Lung microvascular endothelial cell (primary cell): ENCODE measurements at places on chromosomes 7 and 10. TPM values are rescaled to one million over a fixed set of nuclear protein-coding genes. Genes with fewer than 3 reads are reported as not detected.

GRCh38 chr7:76296743-76297740 is 5.4 kb upstream of the HSPB1 start:
- no peak for DNase-seq

GRCh38 chr7:110484356-110484755 is 606.6 kb upstream of the LRRN3 start:
- DNase-seq: no peak

GRCh38 chr7:45923818-45924217 is 2.7 kb upstream of the IGFBP3 start:
- DNase-seq: no peak

DNA sequence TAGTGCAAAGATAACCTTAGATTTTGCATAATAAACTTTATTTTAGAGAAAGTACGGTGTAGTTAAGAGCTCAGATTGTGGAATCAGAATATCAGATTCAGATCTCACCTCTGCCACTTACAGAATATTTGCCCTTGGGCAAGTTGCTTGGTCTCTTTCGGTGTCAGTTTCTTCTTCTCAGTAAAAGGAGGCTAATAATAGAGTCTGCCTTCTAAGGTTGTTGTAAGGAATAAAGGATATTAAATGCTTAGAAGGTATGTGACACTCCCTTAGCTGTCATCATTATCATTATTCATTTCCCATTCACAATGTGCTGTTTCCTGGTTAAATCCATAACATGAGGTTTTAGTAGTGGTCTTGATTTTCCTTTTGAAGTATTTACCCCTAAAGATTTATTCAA is 42.2 kb downstream of the MPLKIP start:
- DNase-seq: no peak

DNA sequence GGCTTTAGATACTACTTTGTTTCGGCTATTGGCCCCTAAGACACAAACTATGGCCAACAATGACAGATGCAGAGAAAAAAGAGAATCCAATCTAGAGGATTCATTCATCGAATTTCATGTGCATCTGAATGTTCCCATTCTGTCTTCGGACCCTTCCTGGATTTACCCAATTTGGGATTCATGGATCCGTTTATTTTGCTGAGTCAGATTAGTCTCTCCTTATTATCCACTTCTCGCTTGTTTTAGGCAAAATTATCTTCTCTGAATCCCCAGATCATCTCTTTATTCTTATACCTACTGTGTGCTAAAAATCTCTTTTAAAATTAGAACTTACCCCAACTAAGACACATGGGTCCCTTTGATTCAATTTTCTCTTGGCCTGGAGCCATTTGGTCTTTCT is 6.5 kb downstream of the TRPV6 start:
- no peak for DNase-seq

DNA sequence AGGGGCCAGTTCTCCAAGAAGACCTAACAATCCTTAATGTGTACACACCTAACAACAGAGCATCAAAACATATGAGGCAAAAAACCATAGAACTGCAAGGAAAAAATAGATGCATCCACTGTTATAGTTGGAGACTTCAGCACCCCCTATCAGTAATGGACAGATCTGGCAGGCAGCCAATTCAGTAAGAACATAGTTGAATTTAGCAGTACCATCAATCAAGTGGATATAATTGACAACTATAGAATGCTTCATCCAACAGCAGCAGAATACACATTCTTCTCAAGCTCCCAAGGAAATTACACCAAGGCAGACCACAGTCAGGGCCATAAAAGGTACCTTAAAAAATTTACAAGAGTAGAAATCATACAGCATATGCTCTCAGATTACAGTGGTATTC is 42.2 kb downstream of the POLL start:
- DNase-seq: peak; percentile 57

Gene ECHS1
- 58.0 and 58.1 TPM in 2 replicates for total RNA-seq

GRCh38 chr10:128549101-128549608 is 422.9 kb upstream of the MKI67 start:
- DNase-seq: no peak

Gene FBXW4
- 22.0 and 29.4 TPM in 2 replicates for total RNA-seq

Gene MINPP1
- total RNA-seq: 12.9 and 17.3 TPM in 2 replicates

- no peak for DNase-seq
Observed at GRCh38 chr10:102627291-102627735, 17.0 kb upstream of the TRIM8 start.

GRCh38 chr10:82757901-82758300 is 882.9 kb downstream of the NRG3 start:
- DNase-seq: no peak

DNA sequence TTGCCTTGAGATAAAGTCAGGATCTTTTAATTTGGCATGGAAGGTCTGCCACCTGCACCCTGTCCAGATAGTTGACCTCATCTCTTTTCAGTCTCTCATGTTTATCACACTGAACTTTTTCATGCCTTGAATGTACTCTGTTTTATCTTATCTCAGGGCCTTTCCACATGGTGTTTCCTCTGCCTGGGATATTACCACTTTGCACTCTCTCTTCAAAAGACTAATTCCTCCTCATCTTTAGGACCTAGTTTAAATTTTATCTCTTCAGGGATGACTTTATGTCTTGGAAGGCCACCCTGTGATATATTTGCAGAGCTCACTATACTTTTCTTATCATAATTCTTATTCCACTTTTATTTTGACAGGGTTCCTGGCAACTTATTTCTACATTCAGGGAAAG is 150.0 kb downstream of the DNAJB9 start:
- DNase-seq: no peak

Gene ZNF32
- total RNA-seq: 19.2 and 32.5 TPM in 2 replicates

GRCh38 chr10:117532451-117533107 is 10.0 kb upstream of the EMX2 start:
- no peak for DNase-seq

GRCh38 chr10:58644311-58644710 is 131.6 kb downstream of the BICC1 start:
- DNase-seq: no peak

GRCh38 chr7:3683546-3684539 is 382.8 kb downstream of the SDK1 start:
- DNase-seq: no peak

Gene CAV2
- 141 and 150 TPM in 2 replicates for total RNA-seq

Gene NEUROG3
- not detected in 2 replicates for total RNA-seq

Gene KIF5B
- total RNA-seq: 71.3 and 91.9 TPM in 2 replicates

DNA sequence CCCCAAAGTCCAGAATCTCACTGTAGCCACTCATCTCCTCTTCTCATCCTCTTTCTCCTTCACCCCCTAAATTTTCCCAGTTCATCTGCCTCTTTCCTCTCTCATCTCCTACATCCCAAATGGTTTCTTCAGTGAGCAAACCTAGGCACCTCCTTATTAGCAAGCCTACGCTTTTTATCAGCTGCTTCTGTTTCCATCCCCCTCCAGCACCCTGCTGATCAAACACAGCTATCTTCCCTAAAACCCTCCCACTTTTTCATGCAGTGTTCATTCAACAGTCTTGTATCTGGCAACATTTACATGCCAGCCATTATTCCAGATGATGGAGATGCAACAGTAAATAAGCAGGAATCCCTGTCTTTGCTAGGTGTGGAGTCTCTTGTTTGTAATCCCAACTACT is 3.3 kb upstream of the ABRAXAS2 start:
- DNase-seq: no peak

DNA sequence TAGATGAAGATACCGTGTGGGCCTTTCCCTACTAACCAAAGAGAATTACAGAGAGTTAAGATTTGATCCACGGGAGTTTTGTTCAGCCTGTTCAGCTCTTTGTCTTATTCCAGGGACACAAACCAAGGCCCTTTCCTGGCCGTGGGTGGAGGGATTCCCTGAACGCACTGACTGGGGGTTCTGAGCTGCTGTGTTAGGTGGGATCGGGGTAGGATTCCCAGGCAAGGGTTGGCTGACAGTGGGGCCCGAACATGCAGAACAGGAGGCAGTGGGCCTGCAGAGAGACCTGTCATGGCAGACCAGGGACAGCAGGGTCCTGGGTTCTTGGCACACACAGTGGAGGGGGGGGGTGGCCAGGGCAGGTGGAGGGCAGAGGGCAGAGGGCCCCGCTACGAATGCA is 89.5 kb upstream of the MKI67 start:
- DNase-seq: no peak

Gene GCK
- 0.20 and 0.22 TPM in 2 replicates for total RNA-seq

Gene NUDCD3
- total RNA-seq: 44.5 and 55.6 TPM in 2 replicates

DNA sequence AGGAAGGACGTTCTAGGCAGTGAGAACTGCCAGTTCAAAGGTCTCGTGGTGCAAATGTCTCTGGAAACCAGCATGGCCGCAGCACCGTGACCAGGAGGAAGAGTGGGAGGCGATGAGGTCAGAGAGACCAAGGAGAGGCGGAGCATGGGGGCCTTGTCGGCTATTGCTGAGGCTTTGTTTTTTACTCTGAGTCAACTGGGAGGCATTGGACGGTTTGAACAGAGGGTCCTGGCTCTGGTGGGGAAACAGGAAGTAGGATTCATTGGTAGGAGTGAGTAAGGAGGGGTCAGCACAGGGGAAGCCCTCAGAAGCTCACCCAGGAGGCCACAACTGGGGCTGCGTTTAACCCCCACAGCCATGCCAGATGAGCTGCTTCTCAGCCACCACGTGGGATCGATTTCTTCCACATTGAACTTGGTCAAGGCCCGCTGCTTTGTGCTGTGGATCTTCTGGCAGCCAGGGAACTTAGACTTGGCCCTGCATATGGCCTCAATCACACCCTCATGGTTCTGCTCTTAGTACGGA is 22.2 kb upstream of the SH2B2 start:
- DNase-seq: no peak

GRCh38 chr10:110916554-110917346 is 2.2 kb downstream of the BBIP1 start:
- DNase-seq: peak; percentile 5

DNA sequence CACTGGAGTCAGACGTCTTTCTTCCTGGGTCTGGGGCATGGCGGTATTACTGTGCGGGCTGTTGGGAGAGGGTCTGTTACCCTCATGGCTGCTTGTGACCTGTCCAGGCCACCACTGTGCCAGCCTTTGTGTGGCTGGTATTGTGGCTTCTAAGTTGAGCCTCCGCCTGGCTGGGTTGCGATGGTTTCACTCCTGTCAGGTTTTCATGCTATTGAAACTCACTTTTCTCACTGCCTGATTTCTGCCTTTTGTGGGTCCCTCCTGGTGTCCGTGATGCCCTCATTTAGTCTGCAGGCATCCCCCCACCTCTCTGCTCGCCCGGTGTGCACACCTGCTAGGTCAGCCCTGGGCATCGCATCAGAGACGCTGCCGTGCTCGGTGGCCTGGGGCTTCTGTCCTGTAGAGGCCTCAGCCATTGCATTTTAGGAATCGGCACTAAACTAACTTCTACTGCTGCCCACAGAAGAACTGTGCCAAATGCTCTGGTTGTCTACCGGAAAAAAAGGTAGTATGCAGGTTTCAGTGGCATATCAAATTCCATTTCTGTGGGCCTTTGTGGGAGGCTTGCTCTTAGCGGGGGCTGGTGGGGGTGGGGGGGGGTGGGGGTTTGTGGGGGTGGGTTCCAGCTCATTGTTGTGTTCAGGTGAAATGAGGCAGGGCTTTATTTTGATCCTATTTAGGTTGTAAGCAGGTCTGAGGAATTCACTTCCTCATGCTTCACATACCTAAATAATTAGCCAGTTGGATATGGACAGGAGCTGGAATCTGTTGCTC is 64.3 kb downstream of the MGMT start:
- peak; percentile 11 for DNase-seq

GRCh38 chr7:143381427-143382125 is 431 bp downstream of the ZYX start:
- peak; percentile 84 for DNase-seq

GRCh38 chr7:155506854-155507337 is 39.5 kb downstream of the CNPY1 start:
- DNase-seq: no peak

DNA sequence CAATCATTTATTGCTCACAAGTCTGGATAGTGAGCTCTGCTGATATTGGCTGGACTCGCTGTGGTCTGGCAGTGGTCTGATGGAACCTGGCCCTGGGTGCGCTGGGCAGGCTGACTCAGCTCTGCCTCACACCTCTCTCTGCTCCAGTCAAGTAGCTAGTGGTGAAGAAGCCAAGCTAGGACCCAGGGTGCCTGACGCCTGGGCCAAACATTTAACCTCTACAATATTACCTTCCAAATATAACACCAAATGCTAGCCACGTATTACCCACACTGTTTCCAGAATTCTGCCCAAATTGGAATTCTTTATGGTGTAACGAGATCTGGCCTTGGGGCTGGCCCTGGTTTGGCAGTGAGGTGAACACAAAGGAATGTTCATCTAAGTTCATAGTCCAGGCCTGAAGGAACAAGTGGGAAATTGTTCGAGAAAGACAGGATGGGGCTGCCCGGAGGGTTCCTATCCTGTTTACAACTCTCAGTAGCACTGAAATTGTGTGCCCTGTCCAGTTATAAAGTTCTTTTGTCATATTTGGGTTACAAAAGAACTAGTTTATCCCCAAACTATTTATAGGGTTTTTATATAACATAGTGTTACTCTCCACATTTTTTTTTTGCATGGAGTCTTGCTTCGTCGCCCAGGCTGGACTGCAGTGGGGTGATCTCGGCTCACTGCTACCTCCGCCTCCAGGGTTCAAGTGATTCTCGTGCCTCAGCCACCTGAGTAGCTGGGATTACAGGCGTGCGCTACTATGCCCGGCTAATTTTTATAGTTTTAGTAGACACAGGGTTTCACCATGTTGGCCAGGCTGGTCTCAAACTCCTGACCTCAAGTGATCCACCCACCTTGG is 16.3 kb downstream of the OR2AE1 start:
- peak; percentile 26 for DNase-seq

GRCh38 chr7:81459485-81459884 is 310.4 kb downstream of the HGF start:
- no peak for DNase-seq

Gene LRRTM3
- total RNA-seq: not detected in 2 replicates

GRCh38 chr10:30645340-30645827 is 15.8 kb upstream of the LYZL2 start:
- DNase-seq: peak; percentile 40

Gene LIPJ
- not detected in 2 replicates for total RNA-seq

DNA sequence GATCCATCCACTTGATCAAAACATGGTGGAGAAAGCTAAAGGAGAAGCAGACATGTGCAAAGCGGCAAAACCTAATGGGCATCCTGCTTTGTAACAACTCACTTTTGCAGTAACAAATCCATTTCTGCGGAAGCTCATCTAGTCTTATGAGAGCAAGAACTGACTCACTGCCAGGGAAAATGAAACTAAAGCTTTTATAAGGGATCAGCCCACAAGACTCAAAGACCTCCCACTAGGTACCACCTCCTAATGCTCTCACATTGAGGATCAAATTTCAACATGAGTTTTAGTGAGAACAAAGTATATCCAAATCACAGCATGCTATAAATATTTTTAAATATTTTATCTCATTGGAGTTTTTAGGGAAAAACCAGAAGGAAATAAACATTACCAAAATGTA is 120.1 kb upstream of the GNAI1 start:
- DNase-seq: peak; percentile 42
